Activated CD4-positive, alpha-beta memory T cell treated with anti-CD3 and anti-CD28 coated beads, Interleukin-2, amount 10 ng/mL, durations not matched to agents 7 days and 5 days (primary cell): ENCODE measurements at places on chromosomes 4 and X. TPM values are rescaled to one million over a fixed set of nuclear protein-coding genes. Genes with fewer than 3 reads are reported as not detected.
A peak's percentile ranks its signal among the peaks of the same experiment; 100 is the strongest.

- no peak overlapping the region for H3K4me3 ChIP-seq
- no peak overlapping the region for H3K27ac ChIP-seq
- H3K4me1 ChIP-seq = peaks cover 31% of the 10 kb centered on the region
- no peak for DNase-seq
- H3K36me3 ChIP-seq = peaks cover 65% of the 10 kb centered on the region
Measured at GRCh38 chr4:38072578-38072977, 112.4 kb downstream of the PTTG2 start.

- H3K36me3 ChIP-seq = peaks cover under 1% of the 10 kb centered on the region
- no peaks in the 10 kb centered on the region for H3K27me3 ChIP-seq
- H3K4me1 ChIP-seq = no peaks in the 10 kb centered on the region
Measured at GRCh38 chrX:2464677-2465166, 36.1 kb downstream of the DHRSX start.

- H3K4me1 ChIP-seq = no peaks in the 10 kb centered on the region
- no peak overlapping the region for H3K27ac ChIP-seq
- H3K36me3 ChIP-seq = no peaks in the 10 kb centered on the region
- H3K4me3 ChIP-seq = no peak overlapping the region
Measured at GRCh38 chrX:4831574-4831973, 1118.1 kb upstream of the PRKX start.

GRCh38 chr4:89619206-89619962 is 217.6 kb downstream of the SNCA start:
- peaks cover 31% of the 10 kb centered on the region for H3K4me1 ChIP-seq
- no peaks in the 10 kb centered on the region for H3K27me3 ChIP-seq
- DNase-seq = no peak
- peak overlapping the region; percentile 88 for H3K27ac ChIP-seq
- no peaks in the 10 kb centered on the region for H3K36me3 ChIP-seq

DNA sequence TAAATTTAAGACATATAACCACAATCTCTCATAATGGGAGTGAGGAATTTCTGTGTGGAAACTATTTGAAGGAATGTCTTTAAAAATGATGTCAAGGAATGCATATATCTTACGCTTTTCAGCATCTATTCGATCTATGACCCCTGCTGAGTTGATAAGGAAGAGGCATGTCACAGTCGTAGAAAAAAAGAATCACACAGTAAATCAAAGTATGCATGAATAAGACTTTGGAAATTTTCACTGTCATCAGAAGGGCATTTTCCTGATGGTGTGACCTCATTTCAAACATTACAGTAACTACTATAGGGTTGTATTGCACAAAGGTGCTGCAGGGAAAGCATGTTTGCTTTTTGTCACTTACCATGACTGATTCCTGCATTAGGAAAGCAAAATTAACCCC is 41.5 kb downstream of the REELD1 start:
- H3K4me3 ChIP-seq = no peak overlapping the region
- no peaks in the 10 kb centered on the region for H3K4me1 ChIP-seq
- no peaks in the 10 kb centered on the region for H3K36me3 ChIP-seq
- no peaks in the 10 kb centered on the region for H3K27me3 ChIP-seq
- no peak for DNase-seq

GRCh38 chr4:113584407-113585150 is 177.0 kb downstream of the CAMK2D start:
- H3K4me1 ChIP-seq = peaks cover 8% of the 10 kb centered on the region
- no peak for DNase-seq
- peaks cover 13% of the 10 kb centered on the region for H3K36me3 ChIP-seq
- H3K27me3 ChIP-seq = no peaks in the 10 kb centered on the region
- H3K27ac ChIP-seq = no peak overlapping the region

GRCh38 chr4:78956975-78957374 is 17.7 kb upstream of the PAQR3 start:
- H3K27me3 ChIP-seq = peaks cover 17% of the 10 kb centered on the region
- H3K27ac ChIP-seq = no peak overlapping the region
- no peaks in the 10 kb centered on the region for H3K36me3 ChIP-seq
- no peaks in the 10 kb centered on the region for H3K4me1 ChIP-seq
- H3K4me3 ChIP-seq = no peak overlapping the region

DNA sequence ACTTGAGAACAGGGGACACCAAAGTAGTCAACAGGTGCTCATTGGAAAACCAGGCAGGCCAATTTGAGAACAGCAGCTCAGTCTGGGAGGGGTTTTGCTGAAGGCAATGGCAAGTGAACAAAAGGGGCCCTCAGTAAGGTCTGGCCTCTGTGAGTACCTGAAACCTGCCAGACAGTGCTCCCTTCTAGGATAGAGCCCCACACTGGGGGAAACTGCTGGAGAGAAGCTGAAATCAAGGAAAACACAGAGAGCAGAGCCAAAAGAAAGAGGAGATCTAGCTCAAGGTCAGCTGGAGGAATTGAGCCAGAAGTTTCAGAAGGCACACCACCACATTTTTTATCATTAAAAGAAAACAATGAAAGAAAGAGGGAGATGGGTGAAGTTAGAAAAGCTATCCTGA is 28.2 kb downstream of the PNMA6E start:
- peaks cover 2% of the 10 kb centered on the region for H3K27me3 ChIP-seq
- H3K4me3 ChIP-seq = no peak overlapping the region
- peaks cover 9% of the 10 kb centered on the region for H3K4me1 ChIP-seq
- no peak overlapping the region for H3K27ac ChIP-seq

GRCh38 chrX:119292445-119292844 is 56.4 kb downstream of the PGRMC1 start:
- no peak overlapping the region for H3K4me3 ChIP-seq
- no peak overlapping the region for H3K27ac ChIP-seq
- no peaks in the 10 kb centered on the region for H3K36me3 ChIP-seq
- H3K4me1 ChIP-seq = no peaks in the 10 kb centered on the region
- DNase-seq = no peak

DNA sequence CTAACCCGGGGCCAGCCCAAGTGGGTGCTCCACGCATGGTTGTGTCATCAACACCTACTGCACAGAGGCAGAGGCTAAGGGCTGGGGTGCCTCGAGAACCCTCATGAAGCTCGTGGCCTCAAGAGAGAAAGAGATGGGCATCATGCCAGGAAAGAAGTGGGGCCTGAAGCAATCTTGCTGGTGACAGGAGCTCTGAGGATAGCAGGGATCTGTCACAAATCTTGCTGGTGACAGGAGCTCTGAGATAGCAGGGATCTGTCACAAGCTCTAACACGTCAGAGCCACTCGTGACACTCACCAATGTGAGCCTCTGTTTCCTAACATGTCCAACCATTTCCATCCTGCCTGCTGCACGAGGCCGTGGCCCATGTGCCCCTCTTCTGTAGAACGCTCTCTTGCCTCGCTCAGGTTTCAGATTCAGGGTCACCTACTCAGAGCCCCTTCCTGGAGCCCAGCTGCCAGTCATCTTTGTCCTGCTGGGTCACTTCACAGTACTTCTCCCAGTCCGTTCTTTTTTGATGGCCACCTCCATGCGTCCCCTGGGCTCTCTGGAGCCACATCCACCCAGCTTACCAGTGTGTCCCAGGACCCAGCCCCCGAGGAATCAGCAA is 21.1 kb downstream of the PNMA6E start:
- H3K27ac ChIP-seq = no peak overlapping the region
- H3K4me1 ChIP-seq = peaks cover 2% of the 10 kb centered on the region
- no peaks in the 10 kb centered on the region for H3K27me3 ChIP-seq
- DNase-seq = no peak
- H3K36me3 ChIP-seq = no peaks in the 10 kb centered on the region

DNA sequence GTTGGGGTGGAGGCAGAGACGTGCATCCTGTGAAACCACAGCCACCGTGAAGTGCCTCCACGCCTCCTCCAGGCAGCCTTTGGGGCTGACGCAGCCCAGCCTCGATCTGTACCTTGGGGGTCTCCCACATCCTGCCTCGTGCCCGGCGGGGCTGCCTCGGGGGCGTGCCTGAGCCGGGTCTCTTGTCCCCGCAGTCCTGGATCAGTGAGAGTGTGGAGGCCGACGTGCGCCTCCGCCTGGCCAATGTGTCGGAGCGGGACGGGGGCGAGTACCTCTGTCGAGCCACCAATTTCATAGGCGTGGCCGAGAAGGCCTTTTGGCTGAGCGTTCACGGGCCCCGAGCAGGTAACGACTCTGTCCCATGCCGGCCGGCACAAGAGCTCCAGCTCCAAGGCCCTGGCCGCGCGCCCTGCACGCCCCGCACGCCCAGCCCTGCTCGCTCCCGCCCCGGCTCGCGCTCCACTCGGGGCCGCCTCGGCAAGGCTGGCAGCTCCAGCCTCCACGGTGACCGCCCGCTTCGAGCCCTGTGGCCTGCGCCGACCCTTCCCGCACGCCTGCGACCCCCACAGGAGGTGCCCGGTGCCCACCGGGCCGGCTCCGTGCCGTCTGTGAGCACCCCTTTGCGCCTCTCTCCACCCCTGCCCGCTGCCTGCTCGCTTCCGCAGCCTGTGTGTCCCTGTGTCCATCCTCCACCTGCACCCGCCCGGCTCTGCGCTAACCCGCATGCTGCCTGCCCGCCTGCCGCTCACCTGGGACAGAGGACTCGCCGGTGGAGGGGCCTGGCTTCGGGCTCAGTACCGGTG is 9.8 kb downstream of the FGFR3 start:
- no peaks in the 10 kb centered on the region for H3K27me3 ChIP-seq
- DNase-seq = no peak
- H3K4me1 ChIP-seq = no peaks in the 10 kb centered on the region
- no peaks in the 10 kb centered on the region for H3K36me3 ChIP-seq
- H3K4me3 ChIP-seq = no peak overlapping the region
- H3K27ac ChIP-seq = no peak overlapping the region

DNA sequence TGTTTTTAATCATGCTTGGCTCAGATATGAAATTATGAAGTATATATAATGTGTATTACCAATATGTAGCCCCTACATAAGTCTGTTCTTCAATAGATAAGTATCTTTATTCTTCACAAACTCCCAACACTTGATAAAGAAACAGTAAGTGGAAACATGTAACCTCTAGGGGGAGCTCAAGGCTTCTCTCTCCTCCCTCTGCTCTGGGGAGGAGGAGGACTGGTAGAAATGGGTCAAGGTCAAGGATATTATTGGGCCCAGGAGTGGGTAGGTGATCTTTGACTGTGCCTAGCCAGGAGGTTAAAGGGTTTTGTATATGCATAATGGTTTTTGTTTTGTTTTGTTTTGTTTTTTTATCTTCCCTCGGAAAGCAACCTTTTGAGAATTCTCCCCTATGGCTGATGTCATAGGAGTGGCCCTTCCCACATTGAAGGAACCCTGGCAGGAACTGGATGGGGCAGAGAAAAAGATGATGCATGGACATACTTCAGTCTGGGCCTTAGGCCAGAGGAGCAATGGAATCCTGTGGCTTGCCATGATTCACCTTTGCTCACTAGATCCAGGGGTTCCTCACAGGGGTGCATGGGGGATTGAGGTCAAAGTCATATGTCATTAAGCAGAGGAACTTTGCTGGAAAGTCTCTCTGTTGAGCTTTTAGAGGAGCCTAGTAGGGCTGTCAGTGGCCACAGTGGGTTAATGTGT is 460.3 kb downstream of the MID1IP1 start:
- H3K4me1 ChIP-seq = peaks cover 17% of the 10 kb centered on the region
- no peak overlapping the region for H3K27ac ChIP-seq
- no peak for DNase-seq
- peaks cover 3% of the 10 kb centered on the region for H3K36me3 ChIP-seq
- no peaks in the 10 kb centered on the region for H3K27me3 ChIP-seq
- H3K4me3 ChIP-seq = no peak overlapping the region

- H3K4me3 ChIP-seq = no peak overlapping the region
- no peaks in the 10 kb centered on the region for H3K27me3 ChIP-seq
- no peaks in the 10 kb centered on the region for H3K4me1 ChIP-seq
- H3K27ac ChIP-seq = no peak overlapping the region
Measured at GRCh38 chr4:166012129-166013030, 139.3 kb downstream of the TLL1 start.

GRCh38 chr4:75180217-75180616 is 247.3 kb downstream of the PARM1 start:
- H3K27me3 ChIP-seq = no peaks in the 10 kb centered on the region
- H3K4me3 ChIP-seq = no peak overlapping the region
- no peaks in the 10 kb centered on the region for H3K36me3 ChIP-seq

GRCh38 chr4:69858690-69859089 is 1.3 kb downstream of the SULT1E1 start:
- no peak for DNase-seq
- H3K4me3 ChIP-seq = no peak overlapping the region
- H3K27ac ChIP-seq = no peak overlapping the region
- H3K4me1 ChIP-seq = no peaks in the 10 kb centered on the region
- no peaks in the 10 kb centered on the region for H3K36me3 ChIP-seq

DNA sequence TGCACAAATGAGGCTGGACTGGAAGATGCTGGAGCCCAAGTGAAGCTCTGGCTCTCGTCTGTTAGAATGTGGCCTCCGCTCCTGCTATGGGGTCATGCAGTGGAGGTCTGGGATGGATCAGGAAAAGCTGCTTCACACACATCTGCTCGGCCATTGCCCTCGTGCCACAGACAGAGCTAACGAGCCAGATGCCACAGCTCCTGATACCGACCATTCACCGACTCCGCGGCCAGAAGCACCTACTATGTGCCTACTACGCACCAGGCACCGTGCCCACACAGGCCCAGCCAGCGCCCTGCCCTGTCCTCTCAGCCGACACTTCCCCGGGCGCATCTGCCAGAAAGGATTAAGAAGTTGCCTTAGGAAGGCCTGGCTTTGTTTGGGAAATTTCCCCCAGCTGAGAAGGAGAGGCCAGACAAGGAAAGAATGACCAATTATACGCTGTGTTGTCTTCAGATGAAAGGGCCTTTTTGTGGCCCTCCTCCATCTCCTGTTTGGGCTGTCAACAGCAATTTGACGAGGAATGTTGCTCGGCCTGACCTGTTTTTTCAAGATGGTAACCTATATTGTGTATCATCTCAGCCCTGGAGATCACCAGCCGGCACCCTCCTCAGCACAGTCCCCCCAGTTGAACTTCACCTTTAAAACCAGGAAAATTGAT is 34.3 kb downstream of the HMX1 start:
- H3K27ac ChIP-seq = no peak overlapping the region
- no peak for DNase-seq
- H3K36me3 ChIP-seq = no peaks in the 10 kb centered on the region
- no peak overlapping the region for H3K4me3 ChIP-seq
- H3K27me3 ChIP-seq = no peaks in the 10 kb centered on the region
- H3K4me1 ChIP-seq = no peaks in the 10 kb centered on the region

DNA sequence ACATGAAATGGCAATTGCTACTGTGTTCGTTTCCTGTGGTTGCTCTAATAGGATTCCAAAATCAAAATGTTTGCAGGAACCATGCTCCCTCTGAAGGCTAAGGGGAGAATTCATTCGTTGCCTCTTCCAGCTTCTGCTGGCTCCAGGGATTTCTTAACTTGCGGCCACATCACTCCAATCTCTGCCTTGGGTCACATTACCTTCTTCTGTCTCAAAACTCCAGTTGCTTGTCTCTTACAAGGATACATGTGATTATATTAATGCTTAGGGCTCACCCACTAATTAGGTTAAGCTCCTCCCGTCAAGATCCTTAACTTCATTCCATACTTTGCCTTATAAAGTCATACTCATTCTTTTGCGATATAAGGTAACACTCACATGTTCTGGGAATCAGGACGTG is 208.4 kb downstream of the RBM46 start:
- no peak for DNase-seq
- H3K27me3 ChIP-seq = no peaks in the 10 kb centered on the region
- no peaks in the 10 kb centered on the region for H3K4me1 ChIP-seq
- no peak overlapping the region for H3K27ac ChIP-seq

The MYOZ2 gene
- not detected for total RNA-seq

The FAM184B gene
- not detected for total RNA-seq

The SSX2B gene
- total RNA-seq = not detected

The CCDC160 gene
- total RNA-seq = not detected
